ENCODE measurements at places on chromosomes 1 and 21.

GRCh38 chr21:28537371-28538079, 455.2 kb downstream of the LTN1 start:
- DNase-seq, result no peak

- DNase-seq, result no peak
Observed at GRCh38 chr1:41053316-41053715, 31.8 kb upstream of the SLFNL1 start.

DNA sequence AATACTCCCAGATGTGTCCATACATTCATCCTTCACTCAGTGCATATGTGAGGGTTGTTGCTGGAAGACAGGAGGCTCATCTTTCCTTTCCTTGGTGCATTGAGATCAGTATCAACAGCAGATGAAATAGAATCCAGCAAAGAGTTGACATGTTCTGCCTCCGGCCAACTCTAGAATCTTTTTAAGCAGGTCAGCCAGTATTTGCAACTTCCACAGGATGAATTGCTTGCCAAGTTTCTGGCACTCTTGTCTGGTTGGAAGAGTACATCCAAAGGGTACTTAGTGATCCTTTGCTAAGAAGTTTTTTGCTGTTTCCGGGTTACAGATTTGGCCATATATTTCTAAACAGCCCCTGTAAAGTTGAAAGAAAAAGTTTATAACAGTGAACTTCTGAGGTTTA, 21.1 kb downstream of the SYNC start:
- DNase-seq, result no peak

- no peak for DNase-seq
Observed at GRCh38 chr1:45348020-45348419, 7.8 kb upstream of the MUTYH start.

DNA sequence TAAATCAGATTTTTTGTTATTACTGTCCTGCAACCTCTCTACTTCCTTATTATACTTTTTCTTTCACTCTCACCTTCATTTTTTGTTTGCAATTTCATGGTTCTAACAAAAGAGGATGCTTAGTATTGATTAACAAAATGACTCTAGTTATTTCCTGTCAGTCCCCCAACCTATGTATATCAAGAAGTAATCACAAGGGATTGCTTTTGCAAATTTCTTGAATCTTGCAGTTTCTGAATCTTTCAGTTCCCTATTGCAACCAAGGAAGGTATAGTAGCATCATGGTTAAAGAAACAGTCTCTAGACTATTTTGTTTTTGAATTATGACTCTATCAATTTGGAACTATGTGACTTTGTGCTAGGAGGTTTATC, 446.9 kb downstream of the NEGR1 start:
- no peak for DNase-seq

GRCh38 chr1:106975944-106976343, 80.5 kb upstream of the PRMT6 start:
- no peak for DNase-seq

DNA sequence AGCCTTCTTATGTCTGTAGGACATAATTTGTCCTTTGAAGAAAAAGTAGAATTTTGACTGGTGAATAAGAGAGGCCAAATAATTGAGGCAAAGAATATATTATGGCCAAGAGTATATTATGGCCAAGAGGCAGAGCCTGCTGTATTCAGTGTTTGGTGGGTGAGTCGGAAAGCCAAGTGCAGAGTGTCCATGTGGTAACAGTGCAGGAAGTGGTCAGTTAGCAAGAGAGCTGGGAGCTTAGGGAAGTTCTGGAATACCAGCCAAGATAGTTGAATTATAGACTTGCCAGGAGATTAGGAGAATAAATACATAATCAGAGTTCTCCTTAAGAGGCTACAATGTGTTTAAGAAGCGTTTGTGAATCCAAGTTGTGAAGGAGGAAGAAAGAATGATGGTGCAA, 131.5 kb upstream of the LMO4 start:
- no peak for DNase-seq

DNA sequence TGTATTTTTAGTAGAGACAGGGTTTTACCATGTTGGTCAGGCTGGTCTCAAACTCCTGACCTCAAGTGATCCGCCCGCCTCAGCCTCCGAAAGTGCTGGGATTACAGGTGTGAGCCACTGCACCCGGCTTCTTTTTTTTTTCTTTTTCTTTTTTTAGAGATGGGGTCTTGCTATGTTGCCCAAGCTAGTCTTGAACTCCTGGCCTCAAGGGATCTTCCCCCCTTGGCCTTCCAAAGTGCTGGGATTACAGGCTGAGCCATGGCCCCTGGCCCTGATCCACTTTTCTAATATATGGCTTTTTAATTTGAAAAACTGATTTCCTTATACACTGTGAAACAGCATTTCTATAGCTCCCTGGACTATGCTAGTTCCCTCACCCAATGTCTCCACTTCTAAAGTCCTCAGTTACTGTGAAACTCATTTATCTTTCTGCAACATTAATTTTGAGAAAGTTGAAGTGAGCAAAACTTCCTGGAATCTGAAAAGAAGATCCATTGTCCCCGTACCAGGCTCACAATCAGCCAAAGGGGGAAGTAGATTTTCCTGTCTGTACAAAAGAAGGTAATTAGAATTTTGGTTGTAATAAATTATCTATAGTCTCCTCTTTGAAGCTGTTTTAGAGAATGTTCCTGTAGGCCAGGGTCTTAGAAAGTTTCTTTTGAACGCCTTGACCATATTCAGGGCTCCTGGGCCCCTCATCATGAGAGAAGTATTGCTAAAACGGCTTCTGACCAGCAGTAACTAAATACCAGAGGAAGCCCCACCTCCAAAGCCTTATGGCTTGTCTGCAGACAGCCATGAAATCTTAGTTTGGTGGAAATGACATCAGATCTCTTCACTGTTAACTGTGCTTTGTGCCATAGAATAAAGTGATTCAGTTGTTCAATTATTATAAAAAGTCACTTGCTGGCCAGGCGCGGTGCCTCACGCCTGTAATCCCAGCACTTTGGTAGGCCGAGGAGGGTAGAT, 34.9 kb downstream of the DEGS1 start:
- DNase-seq, result no peak

DNA sequence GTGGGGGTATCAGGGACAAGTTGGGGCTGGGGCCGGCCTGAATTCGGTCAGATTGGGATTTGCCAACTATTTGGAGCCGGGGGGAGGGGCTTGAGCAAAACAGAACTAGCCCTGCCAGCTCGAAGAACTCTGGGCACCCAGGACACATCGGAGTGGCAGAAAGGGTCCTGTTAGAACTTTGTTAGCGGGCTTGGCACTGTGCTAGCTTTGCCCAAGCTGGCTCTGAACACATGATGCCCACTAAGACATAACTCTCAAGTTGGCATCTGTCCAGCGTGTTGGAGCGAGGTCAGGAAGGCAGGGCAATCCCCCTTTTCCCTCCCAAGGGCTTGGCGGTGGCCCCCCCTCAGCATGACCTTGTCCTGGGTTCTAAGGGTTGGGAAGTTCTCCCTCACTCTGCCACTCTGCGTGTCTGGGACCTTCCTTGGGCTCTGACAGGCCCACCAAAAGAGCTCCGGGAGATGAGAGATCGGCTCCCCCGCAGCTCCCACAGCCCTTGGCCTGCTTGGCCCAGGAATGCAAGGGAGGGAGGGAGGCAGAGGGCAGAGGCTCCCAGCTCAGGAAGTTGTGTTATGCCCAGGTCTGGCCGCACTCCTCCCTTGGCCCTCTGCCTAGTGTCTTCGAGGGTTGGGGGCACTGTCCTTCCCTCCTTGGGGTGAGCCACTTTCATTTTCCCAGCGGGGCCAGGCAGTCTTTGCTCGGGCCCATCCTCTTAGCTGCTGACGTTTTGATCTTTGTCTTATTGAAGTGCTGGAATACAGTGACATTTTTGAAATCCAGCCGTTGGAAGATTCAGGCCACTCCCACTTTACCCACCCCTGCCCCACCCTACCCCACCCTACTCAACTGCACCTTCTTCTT, 1.2 kb downstream of the LMNA start:
- peak; percentile 77 for DNase-seq

DNA sequence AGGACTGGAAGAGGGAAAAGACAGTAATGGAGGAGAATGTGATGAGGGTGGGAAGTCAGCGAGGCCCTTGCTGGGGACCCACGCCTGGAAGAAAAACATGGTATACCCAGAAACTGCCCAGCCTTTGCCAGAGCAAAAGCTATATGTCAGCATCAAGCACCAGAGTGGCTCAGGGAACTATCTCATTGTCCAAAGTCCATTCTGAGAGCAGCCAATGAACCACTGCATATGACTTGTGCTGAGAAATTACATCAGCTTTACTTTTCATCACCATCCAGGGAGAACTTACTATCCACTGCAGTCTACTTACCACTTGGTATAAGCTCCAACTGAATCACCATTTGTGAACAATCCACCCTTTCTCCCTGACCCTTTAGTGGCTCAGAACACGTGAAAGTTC, 148.1 kb downstream of the TTLL7 start:
- DNase-seq, result no peak

DNA sequence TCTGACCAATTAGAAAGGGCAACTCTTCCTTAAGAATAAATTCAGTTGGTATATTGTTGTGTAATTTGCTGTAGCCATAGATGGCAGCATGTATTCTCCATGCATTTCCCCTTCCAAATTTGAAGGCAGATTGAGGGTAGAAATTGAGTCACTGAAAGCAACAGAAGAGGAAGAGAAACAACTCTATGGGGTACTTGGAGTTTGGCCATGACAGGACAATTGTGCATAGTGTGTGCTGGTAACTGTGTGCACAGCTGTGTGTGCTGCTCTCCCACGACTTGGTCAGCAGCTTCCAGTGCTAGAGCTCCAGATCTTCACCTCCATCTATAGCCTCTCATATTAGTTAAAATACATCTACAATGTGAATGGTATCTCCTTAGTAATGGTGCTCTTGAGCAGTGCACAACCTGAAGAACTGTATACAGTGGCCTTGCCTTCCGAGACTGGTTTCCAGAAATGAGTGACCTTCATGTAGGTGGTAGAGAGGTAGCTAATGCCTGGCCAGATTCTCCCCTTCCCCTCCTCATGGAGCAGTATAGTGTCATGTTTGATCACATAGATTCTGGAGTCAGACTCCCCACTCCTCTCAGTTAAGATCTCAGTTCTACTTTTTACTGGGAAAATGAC, 882 bp upstream of the FCAMR start:
- DNase-seq, result no peak

- no peak for DNase-seq
Observed at GRCh38 chr1:193846876-193847604, 660.6 kb upstream of the B3GALT2 start.

GRCh38 chr1:107181253-107181969, 40.6 kb downstream of the NTNG1 start:
- DNase-seq, result no peak

- no peak for DNase-seq
Observed at GRCh38 chr1:1020000-1020404, at the start of gene AGRN. TSS of gene AGRN (plus strand) at chr1:1020120. CDS start at chr1:1020173, 53 bp downstream.

- DNase-seq, result no peak
Observed at GRCh38 chr1:45456531-45456930, 34.4 kb downstream of the TESK2 start.

DNA sequence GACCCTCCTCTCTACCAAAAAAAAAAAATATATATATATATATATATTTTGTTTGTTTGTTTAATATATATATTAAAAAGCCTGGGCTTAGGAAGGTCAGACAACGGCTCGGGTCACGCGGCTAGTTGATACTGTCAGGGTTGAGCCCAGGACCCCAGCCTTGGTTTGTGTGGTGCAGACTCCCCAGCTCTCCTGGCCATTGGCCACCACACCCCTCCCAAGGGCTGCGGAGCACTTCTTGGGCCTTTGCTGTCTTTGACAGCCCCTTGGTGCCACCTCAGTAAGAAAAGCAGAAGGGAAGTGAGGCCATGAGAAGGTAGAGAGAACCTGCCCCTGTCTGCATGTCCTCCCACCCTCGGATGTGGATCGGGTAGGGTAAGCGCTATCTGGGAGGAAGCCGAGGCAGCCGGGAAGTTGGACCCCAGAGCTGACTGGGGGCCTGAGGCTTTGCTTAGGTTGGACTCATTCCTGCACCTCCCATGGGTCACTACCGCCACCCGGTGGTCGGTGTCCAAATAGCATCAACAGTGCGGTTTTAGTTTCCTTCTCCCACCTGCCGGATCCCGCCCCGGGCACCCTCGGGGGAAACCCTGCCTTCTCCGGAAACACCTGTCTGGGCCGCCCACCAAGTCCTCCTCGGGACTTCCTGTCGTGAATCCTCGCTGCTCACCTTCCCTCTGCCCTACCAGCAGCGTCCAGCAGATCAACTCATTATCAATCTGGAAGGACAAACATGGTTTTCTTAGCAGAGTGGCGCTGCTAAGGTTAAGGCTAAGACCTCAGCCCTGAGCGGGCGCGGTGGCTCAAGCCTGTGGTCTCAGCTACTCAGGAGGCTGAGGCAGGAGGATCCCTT, 29.8 kb upstream of the GNPAT start:
- peak; percentile 90 for DNase-seq

- no peak for DNase-seq
Observed at GRCh38 chr1:246067432-246068216, 439.5 kb downstream of the SMYD3 start.

DNA sequence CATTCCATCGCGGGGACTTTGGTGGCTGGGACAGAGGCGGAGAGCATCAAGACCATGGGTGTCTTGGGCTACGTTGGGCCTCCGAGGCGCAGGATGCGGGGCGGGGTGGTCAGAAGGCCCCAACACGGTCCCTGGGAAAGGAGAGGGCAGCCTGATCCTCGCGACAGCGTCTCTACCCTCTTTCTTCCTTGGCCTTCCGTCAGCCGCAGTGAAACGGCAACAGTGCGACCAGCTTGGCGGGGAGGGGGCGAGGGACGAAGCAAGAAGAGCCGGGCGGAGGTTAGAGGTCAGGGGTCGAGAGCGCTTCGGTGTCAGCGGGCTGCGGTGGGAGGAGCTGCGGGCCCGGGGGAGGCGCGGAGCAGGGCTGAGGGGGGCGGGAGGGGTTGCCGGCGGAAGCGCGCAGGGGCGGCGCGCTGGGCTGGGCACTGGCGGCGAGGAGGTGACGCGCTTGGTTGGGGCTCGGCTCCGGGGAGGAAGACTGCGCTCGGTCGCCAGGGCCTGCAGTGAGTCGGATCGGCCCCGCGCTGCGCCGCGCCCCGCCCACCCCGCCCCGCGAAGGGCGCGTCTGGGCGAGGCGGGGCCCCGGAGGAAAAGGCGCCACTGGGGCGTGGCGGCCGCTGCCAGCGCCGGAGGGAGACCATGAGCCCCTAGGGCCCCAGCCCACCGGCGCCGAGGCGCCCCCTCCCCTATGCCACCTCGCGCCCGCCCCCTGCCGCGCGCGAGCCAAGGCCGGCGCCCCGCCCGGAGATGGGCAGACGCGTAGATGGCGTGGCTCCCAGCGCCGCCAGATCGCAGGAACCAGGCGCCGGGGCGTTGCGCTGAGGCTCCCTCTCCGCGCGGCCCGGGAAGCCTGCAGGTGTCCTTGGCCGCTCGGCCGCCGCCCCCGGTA, at the start of gene KCNC4:
TSS of gene KCNC4 (plus strand) at position 600 of the 889 bp plus-strand sequence. CDS start 1,186 bp downstream, outside the sequence.
- peak; percentile 69 for DNase-seq

GRCh38 chr1:96236156-96236739, 485.3 kb upstream of the PTBP2 start:
- DNase-seq, result peak; percentile 49

DNA sequence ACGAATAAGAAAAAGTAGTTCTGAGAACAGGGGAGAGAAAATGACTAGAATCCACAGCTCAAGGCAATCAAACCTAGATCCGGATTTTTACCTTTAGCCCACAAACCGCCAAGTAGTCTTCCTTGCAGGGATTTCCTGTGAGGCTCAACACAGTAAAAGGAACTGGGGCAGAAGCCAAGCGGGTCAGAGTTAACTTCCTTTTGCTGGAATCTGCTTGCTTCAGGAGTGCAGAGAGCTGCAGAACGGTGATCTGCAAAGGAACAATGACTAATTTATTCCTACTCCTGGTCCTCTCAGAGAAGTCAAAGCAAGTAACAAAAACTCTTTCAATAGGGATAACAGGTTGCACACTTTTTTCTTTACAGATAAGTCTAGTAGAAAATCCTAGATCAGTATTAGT, 53.4 kb downstream of the UBR4 start:
- no peak for DNase-seq

- DNase-seq, result no peak
Observed at GRCh38 chr1:246351721-246352120, 155.4 kb downstream of the SMYD3 start.

GRCh38 chr1:30847358-30847972, 61.1 kb downstream of the SDC3 start:
- no peak for DNase-seq

Measured in erythroblast (primary cell).